GM12891 (cell line): ENCODE measurements at places on chromosomes 16 and 17.

GRCh38 chr16:4944333-4945281 lies 7.7 kb upstream of the PPL start:
- DNase-seq = no peak

DNA sequence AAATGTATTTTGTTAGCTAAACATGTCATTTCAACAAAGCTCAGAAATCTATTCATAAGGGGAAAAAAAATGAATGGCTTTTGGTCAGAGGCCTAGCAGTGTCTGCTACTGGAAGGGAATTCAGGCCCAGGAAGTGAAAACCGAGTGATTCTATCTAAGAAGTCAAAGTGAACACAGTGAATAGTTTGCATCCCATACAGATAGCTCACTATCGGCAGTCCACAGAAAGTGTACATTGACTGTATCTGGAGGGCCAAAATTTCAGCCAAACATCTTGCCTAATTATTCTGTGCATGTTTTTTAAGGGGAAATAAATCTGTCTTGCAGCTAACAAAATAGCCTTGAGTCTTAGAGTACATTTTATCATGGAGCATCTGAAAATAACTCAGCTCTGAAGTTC lies 214.4 kb upstream of the CACNG5 start:
- no peak for DNase-seq

- no peak for DNase-seq
These were observed 9.7 kb downstream of the ADGRG3 start for GRCh38 chr16:57677622-57678369.

GRCh38 chr17:39144416-39144840 lies 7.0 kb downstream of the PLXDC1 start:
- DNase-seq = no peak
